Neuronal stem cell (in vitro differentiated cells): ENCODE measurements at places on chromosomes 12 and 14.

DNA sequence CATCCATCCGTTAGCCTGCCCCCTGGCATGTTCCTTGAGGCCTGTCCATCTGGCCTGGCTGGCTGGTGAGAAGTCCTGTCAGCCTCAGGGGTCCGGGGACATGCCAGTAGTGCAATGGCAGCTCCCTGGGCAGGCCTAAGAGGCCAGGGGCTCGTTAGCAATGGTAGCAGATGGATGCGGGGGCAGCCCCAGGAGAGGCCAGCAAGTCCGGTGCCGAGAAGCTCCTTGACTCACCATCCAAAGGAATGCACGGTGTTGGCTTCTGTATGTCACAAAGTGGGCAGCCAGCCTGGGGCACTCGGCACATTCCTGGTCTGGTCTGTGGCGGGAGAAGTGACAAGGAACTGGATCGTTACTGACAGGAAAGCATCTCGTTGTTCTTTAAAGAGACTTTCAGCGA lies 319.9 kb downstream of the CACNA1C start:
- no peak overlapping the region for H3K4me3 ChIP-seq
- no peaks in the 10 kb centered on the region for H3K27me3 ChIP-seq
- no peaks in the 10 kb centered on the region for H3K4me1 ChIP-seq
- H3K36me3 ChIP-seq = no peaks in the 10 kb centered on the region

DNA sequence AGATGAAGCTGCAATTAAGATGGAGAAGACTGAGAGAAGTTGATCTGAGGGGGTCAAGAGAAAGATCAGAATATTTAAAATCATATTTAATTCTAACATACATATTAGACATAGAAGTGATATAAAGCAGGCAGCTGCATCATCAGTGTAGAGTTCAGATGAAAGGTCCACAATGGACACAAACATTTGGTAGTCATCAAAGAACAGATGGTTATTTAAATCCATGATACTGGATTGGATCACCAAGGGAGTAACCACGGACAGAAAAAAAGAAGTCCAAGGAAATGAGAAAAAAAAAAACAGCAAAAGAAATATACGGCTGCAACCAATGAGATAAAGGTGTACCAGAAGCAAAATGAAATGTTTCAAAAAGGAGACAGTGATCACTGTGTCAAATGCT lies 20.1 kb downstream of the NOVA1 start:
- no peak overlapping the region for H3K4me3 ChIP-seq
- DNase-seq = no peak
- peaks cover 10% of the 10 kb centered on the region for H3K36me3 ChIP-seq
- no peaks in the 10 kb centered on the region for H3K27me3 ChIP-seq
- no peak overlapping the region for H3K27ac ChIP-seq

DNA sequence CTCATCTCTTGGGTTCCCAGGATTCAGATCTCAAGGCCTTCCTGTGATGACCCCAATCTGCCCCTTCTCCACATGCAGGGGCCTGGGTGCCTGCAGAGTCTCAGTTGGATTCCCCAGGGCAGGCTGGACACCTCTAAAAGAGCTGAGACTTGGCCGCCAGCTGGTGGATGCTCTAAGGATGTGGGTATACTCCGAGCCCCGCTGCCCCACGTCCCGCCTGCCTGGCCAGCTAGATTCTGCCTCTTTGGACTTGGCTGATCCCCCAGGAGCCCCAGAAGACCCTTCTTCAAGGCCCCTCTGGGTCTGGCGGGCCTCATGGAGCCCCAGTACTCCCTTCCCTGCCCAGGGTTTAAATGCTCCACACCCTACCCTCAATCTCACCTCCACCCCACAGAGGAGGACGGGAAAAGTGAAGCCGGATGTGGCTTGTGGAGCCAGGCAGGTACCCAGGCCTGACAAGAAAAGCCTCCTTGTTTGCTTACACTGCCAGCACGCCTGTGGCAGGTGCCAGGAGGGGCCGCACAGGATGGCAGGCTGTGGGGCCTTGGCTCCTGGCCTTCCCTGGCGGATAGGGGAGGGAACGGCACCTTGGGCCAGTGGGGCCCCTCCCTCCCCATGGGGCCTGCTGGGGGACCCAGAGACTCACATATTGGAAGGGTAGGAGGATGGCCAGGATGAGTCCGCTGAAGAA lies 15.1 kb downstream of the FAIM2 start:
- peaks cover 4% of the 10 kb centered on the region for H3K4me1 ChIP-seq
- DNase-seq = no peak
- no peaks in the 10 kb centered on the region for H3K36me3 ChIP-seq
- no peak overlapping the region for H3K27ac ChIP-seq

- no peaks in the 10 kb centered on the region for H3K27me3 ChIP-seq
- H3K36me3 ChIP-seq = no peaks in the 10 kb centered on the region
- no peak for DNase-seq
- H3K4me3 ChIP-seq = no peak overlapping the region
Measured at GRCh38 chr12:79665212-79665887, 25.4 kb downstream of the PAWR start.

DNA sequence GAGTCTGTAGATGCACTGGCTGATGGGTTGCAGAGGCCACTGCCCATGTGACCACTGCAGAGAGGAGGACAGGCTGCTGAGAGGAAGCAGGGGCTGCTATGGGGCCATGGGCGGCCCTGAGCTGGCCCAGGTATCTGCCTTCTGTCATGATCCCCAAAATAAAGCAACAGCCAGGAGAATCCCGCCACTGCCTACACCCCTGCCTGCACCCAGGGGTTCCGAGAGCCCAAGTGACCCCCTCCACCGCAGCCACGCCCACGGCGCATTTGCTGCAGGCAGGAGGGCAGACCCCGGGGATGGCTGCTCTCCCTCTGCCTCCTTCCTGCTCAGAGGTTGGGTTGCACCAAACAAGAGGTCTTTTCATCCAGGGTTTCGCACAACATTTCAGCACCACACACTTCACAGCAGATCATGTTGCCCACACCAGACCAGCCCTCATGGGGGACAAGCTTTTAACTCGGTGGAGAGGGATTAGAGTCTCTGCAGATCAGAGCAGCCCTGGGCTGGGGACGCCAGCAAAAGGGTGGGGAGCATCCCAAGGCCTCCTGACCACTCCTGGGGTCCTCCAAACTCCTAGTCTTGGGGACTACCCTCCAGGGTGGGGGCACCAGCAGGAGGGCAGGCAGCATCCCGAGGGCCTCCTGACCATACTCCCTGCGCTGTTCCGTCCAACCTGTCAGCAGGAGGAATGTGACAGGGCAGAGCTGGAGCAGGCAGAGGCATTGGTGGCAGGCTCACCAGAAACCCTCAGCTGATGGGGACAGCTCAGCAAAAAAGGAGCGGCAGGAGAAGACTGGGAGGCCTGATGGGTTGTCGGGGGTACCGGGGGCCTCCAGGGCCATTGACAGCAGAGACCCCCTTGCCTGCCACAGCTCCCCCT lies 14.1 kb downstream of the CCDC85C start:
- H3K4me1 ChIP-seq = peaks cover 32% of the 10 kb centered on the region
- DNase-seq = no peak
- H3K4me3 ChIP-seq = no peak overlapping the region
- H3K27me3 ChIP-seq = peaks cover 2% of the 10 kb centered on the region
- no peak overlapping the region for H3K27ac ChIP-seq

DNA sequence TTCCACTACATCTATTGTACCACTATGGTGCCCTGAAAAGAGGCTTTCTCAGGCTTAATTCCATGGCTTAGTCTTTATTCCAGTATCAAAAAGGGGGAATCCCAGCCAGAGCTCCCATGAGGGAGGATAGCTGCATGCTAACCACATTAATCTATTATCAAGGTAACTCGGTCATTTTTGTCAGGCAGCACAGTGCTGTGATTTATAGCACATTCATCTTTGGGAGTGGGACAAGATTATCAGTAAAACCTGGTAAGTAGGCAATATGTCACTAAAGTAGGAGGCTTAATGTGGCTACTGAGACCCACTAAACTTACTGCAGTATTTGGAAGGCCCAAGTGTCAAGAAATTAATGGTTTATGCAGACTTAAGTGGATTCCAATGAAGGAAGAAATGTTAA lies 58.9 kb downstream of the DAD1 start:
- H3K4me1 ChIP-seq = no peaks in the 10 kb centered on the region
- DNase-seq = no peak
- H3K27me3 ChIP-seq = no peaks in the 10 kb centered on the region
- H3K36me3 ChIP-seq = no peaks in the 10 kb centered on the region
- H3K27ac ChIP-seq = no peak overlapping the region

DNA sequence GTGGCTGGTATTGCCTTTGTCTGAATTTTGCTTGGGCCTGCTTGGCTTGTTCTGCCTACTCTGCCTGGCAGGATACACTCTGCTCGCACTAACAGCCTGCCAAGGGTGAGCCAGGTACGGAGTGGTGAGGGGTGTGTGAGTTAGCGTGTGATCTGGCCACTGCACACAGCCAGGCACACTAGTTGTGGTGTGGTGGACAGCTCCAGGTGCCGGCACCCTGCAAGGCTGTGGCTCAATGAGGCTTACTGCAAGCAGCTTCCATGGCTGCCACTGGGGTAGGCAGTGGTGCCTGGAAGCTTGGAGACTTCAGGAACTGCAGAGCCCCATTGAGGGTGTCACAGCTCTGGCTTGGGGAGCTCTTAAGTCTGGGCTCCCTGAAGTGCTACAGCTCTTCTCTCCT lies 87.4 kb downstream of the GPHN start:
- H3K27me3 ChIP-seq = no peaks in the 10 kb centered on the region
- H3K4me1 ChIP-seq = no peaks in the 10 kb centered on the region
- no peak overlapping the region for H3K4me3 ChIP-seq
- H3K36me3 ChIP-seq = no peaks in the 10 kb centered on the region
- H3K27ac ChIP-seq = no peak overlapping the region
- no peak for DNase-seq
